Forelimb muscle (tissue), 1 donor: ENCODE measurements at places on chromosomes 5 and 9. TPM values are rescaled to one million over a fixed set of nuclear protein-coding genes. Genes with fewer than 3 reads are reported as not detected.
A peak's percentile ranks its signal among the peaks of the same experiment; 100 is the strongest.

DNA sequence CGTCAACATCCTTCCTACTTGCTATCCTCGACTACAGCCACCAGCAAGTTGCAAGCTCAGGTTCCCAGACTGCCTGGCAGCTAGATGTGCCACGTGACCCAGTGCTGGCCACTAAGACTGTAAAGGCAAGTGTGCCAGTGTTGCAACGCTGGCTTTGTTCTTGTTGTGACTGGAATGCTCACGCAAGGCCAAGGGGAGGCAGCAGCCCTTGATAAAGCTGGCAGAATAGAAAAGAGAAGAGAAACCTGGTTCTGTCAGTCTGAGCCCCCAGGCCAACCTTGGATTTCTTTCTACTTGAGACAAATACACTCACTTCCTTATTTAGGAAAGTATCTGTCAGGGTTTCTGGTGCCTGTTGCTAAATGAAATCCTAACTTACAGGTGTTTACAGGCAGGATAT, 113.0 kb downstream of the KLHL3 start:
- peak; percentile 19 for DNase-seq

DNA sequence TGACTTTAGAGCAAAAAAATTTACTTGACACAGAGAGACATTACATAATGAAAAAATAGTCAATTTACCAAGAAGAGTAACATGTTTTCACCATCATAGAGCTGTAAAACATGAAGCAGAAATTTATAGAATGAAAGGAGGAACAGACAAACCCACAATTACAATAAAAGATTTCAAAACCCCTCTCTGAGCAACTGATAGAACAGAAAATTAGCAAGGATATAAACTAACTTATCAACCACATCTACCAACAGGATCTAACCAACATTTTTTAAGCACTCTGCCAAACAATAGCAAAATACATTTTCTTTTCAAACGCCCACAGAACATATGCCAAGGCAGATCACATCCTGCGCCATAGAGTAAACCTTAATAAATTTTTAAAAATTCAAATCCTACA, 17.9 kb downstream of the SLCO4C1 start:
- no peak for DNase-seq

Gene GABRA6
- not detected for polyA plus RNA-seq

Gene NADK2
- polyA plus RNA-seq: 38.2 TPM
